ENCODE measurements at places on chromosomes 4 and X.

- DNase-seq: no peak
Observed at GRCh38 chr4:184536881-184537248, 62.5 kb upstream of the IRF2 start.

- no peak for DNase-seq
Observed at GRCh38 chr4:41331224-41331623, 74.5 kb downstream of the UCHL1 start.

DNA sequence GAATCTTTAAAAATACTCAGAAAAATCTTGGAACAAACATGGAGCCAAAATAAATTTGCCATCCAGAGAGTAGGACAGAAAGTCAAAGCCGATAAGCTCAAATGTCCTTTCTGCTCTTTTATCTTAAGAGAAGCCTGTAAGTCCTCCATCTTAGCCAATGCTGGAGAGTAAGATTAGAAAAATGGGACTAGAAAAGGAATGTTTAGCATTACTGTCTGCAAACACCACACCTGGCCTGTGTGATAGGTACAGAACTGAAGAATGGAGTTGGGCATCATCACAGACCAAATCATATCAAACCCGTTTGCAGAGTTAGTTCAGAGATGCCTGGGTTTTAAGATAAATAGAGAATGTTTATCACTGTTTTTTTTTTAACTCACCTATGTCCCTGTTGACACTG is 10.5 kb upstream of the SLC39A8 start:
- DNase-seq: no peak

GRCh38 chr4:174314770-174315169 is 31.1 kb downstream of the CEP44 start:
- no peak for DNase-seq

DNA sequence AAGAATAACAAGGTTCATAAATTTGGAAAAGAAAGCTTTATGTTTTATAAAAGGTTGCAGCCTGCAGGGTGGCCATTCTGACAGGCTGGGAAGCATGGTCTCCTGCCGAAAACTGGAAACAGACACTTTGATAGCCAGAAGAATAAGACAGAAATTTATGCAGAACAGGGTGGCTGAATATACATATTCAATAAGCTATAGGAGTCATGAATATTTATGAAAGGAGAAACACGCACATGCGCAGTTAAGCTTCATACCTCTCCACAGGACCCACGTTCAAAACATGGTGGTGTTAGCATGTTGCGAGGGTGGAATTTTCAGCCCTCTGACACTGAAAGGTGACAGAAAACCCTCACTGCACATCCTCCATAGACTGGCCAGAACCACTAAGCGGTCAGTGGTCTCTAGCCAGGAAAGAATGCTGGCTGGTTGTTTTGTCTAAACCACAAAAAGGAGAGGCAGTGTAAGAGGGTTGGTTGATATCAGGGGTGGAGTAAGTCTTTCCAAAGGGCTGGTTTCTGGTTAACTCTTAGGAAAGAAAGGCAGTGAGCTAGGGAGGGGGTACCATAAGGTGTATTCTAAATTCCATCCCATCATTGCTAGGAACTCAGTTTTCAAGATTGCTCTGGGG is 58.2 kb downstream of the ANXA10 start:
- DNase-seq: no peak
